Stimulated activated CD4-positive, alpha-beta T cell treated with anti-CD3 and anti-CD28 coated beads, TNF-alpha, amount 100 ng/mL, for 4 hours (primary cell): ENCODE measurements at places on chromosomes 12 and 14.

DNA sequence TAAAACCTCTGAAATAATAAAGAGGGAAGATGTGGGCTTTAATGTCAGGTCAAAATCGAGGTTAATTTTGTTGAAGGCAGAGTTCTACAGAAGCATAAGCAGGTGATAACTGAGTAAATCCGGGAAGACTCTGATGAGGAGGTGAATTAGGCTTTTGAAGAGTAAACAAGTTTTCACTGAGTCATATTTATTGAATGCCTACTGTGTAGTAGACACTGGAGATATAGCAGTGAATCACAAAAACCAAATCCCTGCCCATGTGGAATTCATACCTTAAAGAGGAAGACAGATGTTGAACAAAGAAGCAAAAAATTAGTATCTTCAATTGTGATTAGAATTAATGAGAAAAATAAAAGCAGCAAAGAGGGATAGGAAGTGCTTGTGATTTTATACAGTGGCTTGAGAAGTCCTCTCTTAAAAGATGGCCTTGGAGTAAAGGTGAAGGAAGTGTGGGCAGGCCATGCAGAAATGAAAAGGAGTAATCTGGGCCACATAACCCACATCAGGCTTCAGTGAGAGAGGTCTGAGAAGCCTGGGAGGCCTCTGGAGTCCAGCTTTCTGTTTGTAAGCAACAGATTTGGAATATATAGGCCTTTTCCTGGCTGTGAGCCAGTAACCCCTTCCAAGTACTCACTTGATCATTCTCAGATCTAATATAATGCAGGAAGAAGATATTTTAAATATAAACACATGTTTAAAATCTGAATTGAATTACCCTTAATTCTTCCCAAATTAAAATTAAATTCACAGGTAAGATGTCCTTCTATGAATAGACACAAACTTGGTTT, 46.7 kb downstream of the BHLHE41 start:
- no peak for DNase-seq

DNA sequence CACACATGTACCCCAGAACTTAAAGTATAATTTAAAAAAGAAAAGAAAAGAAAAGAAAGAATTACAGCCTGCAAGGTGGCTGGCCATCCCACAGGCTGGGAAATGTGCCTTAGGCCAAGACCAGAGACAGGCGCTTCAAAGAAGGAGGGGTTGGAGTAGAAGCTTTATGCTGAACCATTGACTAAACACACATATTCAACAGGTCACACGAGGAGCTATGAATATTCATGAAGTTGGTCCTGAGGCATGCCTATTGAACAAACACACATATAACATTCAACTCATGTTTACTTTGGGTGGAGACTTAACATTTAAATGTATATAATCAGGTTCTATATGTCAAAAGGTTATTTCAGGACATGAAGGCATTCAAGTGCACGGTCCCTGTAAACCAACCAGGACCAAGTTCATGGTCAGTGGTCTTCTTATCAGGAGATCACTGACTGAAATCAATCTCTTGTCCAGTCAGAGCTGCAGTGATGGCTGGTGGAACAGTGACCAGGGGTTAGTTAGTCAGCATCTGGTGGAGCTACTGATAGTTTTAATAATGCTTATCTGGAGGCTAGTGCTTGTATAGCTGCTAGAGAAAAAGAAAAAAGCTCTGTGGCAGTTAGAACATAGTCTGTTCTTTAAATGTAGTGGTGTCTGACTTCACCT, 35.6 kb upstream of the ITPR2 start:
- no peak for DNase-seq

DNA sequence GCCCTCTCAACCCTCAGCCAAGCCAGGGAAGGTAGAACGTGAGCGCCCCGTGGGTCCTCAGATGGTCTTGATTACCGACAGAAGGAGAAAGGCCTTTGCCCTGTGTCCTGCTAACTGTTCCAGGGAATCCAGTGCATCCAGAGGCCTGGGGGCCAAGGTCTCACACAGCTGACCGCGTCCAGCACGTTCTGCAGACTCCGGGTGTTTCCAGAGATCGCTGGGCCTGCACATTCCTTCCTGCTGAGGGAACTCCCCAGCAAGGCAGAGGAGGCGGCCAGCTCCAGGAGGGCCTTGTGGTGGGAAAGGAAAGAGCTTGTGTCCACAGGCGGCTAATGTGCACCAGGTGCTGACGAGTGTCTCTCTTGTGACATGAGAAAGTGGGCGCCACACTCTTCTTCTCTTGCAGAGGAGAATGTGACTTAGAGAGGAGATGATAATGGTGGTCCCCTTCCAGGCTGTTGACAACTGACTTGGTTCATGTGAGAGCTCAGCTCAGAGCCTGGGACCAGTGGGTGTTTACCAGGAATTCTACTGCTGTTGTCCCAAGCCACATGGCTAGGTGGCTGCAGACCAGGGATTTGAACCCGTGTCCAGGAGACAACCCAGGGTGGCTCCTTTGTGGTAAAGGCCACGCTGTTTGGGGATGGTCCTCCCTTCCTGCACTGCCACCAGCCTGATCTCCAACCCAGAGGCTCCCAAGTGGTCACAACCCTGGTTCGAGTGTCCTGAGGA, 46.8 kb upstream of the DLK1 start:
- no peak for DNase-seq

DNA sequence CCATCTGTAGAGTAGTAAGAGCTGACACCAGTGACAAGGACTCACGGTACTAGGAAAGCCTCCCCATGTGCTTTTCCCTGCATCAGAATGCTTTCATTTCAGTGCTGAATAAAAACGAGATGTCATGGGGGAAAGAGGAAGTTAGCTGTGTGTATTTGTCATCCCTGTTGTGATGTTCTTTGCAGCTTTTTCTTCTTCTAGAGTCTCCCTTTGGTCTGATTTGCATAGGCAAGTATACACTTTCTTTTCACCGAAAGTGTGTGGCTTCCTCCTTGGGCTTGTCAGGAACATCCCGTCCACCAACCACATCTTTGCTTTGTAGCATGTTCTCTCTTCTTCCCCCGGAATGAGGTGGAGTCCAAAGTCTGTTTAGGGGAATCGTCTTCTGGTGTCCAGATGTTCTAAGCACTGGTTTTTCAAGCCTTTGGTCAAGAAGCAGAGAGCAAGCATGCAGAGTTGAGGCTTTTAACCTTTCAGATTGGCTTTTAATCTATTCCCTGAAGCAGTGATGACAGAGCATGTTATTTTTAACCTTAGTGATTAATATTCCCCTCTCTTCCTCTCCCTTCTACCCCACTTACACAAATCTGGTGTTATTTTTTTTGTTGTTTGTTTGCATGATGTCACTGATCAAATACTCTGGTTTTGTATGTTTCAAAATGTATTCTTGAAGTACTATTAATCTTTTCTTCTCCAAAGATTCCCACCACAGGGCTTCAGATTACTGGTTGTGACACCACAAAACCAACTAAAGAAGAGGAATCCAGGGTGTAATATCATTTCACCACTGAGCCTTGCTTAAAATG, 163.4 kb downstream of the SAMD4A start:
- DNase-seq = no peak

GRCh38 chr14:21072031-21072473, 1.9 kb downstream of the ARHGEF40 start:
- no peak for DNase-seq
